ENCODE measurements at places on chromosomes 2 and 18.

DNA sequence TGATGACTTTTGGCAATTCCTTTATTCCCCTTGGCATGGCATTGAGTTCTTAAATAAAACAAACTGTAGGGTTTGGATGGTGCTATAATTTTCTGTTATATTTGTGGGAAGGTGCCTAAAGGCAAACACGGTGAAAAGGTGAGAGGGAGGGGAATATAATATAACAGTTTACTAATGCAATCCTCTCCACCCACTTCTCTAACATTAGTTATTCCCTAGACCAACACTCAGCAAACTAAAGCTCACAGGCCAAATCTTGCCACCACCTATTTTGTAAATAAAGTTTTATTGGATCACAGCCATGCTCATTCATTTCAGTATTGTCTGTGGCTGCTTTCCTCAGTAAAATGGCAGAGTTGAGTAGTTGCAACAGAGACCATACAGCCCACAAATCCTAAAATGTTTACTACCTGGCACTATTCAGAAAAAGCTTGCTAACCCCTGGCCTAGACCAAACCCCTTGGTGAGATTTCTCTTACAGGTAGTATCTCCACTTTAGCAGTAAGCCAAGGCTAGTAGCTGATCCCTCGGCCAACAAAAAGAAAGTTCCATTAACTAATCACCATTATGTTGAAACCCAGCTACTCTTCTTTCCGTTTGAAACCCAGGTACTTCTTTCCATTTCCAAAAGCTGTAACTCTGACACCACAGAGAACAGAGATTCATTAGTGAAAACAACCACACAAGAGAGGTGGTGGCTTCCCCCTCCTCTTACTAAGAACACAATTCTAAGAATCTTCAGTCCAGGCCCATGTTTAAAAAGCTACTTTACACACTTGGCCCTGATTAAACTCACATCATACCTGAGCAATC, 136.1 kb upstream of the CHAC2 start:
- no peak for DNase-seq

DNA sequence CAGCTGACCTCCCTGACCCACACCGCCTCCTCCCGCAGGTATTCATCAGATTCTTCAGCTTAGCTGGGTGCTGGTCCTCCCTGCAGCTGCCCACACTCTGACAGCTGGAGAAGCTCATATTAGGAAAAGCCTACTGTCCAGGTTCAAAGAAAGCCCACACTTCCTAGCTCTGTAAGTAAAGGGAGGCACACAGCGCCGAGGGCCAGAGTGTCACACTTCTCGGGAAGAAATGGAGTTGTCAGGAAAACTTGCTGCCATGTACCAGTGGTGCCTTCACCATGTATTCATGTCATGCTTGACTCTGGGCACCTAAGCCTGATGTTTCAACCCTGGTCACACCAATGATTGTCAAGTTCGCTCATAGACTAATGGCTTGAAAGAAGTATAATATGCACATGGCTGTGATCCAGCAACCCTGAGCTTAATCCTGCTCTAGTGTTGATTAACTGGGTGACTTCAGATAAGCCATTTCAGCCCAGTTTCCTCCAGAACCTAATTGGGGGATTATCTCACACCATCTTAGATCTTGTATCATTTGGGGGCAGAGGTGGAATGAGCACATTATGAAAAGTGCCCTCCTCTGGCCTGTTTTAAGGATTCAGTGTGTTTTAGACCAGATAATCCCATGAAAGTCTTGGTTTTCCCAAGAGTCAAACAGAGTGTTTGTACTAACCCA, 180.3 kb upstream of the PARD3B start:
- DNase-seq: no peak

DNA sequence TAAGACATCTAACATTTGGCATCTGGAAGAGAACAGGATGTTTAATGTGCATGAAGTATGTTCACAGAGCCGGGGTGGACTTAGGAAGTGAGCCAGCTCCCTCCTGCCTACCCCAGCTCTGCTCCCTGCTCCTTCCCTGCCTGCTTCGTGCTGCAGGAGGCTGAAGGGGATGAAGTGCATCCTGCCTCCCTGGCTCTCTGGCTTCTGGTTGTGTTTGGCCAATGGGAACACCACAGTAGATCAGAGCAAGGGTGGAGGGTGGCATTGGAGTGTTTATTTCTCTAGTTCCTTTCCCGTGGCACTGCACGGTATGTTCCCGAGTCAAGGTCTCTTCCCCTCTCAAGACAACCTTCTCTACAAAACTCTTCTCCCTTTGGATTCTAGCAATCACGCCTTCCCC, 379.9 kb downstream of the CLIP4 start:
- no peak for DNase-seq

DNA sequence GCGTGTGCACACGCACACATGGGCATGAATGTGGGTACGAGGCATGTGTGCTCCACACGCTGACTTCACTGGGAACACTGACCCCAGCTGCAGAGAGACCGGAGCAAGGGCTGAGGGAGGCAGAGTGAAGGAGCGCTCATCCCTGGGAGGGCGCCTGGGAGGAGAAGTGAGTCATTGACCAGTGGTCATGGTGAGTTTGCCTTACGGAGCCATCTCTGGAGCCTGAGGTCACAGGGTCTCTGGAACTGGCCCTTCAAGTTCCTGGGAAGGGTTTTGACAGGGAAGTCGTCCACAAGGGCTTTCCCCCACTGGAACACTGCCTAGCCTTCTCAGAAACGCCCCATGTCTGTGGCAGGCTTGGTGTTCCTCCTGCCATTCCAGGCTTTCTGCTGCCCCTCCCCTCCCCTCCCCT, 14.3 kb upstream of the TMEM185B start:
- peak; percentile 81 for DNase-seq

DNA sequence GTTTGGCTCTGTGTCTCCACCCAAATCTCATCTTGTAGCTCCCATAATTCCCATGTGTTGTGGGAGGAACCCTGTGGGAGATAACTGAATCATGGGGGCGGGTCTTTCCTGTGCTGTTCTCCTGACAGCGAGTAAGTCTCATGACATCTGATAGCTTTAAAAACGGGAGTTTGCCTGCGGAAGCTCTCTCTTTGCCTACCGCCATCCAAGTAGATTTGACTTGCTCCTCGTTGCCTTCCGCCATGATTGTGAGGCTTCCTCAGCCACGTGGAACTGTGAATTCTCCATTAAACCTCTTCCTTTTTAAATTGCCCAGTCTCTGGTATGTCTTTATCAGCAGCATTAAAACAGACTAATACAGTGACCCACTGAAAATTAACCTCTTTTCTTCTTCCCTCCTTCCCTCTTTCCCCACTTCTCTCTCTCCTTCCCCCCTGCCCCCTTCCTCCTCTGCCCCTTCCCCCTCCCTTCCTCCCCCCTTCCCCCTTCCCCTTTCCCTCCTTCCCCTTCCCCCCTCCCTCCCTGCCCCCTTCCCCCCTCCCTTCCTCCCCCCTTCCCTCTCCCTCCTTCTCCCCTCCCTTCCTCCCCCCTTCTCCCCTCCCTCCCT, 818.8 kb downstream of the SLC4A3 start:
- no peak for DNase-seq

GRCh38 chr2:15555760-15556193, 5.4 kb downstream of the NBAS start:
- no peak for DNase-seq

GRCh38 chr2:121075006-121075551, 209.9 kb downstream of the TFCP2L1 start:
- DNase-seq: peak; percentile 95

DNA sequence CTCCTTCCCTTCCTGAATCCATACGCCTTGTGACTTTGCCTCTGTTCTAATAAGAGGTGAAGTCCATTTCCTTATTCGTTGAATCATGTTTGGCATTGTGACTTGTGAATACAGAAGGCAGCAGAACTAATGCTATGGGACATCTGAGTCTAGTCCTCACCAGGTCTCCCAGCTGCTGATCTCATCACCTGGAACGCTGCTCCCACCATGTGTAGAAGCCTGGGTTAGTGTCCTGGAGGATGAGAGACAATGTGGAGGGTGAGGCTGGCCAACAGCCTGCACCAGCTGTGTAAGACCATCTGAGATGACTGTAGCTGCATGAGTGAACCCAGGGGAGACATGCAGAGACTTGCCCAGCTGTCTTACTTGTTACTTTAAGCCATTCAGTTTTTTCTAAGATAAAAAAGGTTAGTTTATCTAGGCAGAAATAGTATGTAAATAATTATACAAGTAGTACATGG, 3.5 kb upstream of the HAAO start:
- DNase-seq: no peak

DNA sequence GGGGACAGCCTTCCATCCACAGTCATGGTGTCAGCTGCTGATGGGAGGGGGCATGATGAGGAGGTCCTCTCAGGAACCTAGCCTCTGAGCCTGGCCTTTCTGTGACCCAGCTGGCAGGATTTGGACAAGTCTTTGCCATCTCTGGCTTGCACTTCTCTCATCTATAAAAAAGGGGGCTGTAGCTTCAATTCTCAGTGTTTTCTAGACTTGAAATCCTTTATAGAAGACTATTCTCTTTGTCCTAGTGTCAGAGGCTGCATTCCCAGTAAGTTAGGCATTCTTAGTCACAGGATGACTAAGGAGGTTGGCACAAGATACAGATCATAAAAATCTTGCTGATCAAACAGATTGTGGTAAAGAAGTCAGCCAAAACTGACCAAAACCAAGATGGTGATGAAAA, 958.5 kb downstream of the CNTNAP5 start:
- DNase-seq: peak; percentile 83

- DNase-seq: no peak
Measured at GRCh38 chr2:169705927-169706326, 11.7 kb downstream of the PHOSPHO2 start.

Data from astrocyte of the spinal cord (primary cell).